ENCODE measurements at places on chromosomes 6 and 20. TPM values are rescaled to one million over a fixed set of nuclear protein-coding genes. Genes with fewer than 3 reads are reported as not detected.

ANGPT4 gene
- not detected for total RNA-seq

HDGFL1 gene
- not detected for total RNA-seq

SLC26A8 gene
- not detected for total RNA-seq

SNAI1 gene
- total RNA-seq, result not detected

MTFR2 gene
- total RNA-seq, result 7.2 TPM

NRSN1 gene
- not detected for total RNA-seq

OPRL1 gene
- 34.0 TPM for total RNA-seq

ARFGEF3 gene
- not detected for total RNA-seq

CCHCR1 gene
- 23.1 TPM for total RNA-seq

Measured in Karpas-422 (cell line).